A549 treated with DMSO at 1 μM for 4 hours (cell line): ENCODE measurements at places on chromosomes 4 and X. TPM values are rescaled to one million over a fixed set of nuclear protein-coding genes. Genes with fewer than 3 reads are reported as not detected.

Gene RASSF6
- 0.55 to 0.96 TPM (median 0.76 TPM) in 5 replicates for total RNA-seq

Gene STK32B
- 19.0 to 22.9 TPM (median 22.7 TPM) in 5 replicates for total RNA-seq

Gene RAB41
- not detected in 5 replicates for total RNA-seq

Gene RENBP
- total RNA-seq = 0.07 to 0.16 TPM (median 0.09 TPM) in 4 of 5 replicates, not detected in the other

Gene XAGE2
- not detected in 5 replicates for total RNA-seq

Gene CEP44
- total RNA-seq = 5.2 to 8.2 TPM (median 7.0 TPM) in 5 replicates

Gene PASD1
- total RNA-seq = not detected in 5 replicates

Gene GLA
- total RNA-seq = 193 to 222 TPM (median 208 TPM) in 5 replicates

Gene KCND1
- 1.2 to 1.6 TPM (median 1.3 TPM) in 5 replicates for total RNA-seq

Gene ETNPPL
- total RNA-seq = 0.07 TPM in 1 of 5 replicates, not detected in the others

Gene AMMECR1
- 7.7 to 9.4 TPM (median 8.5 TPM) in 5 replicates for total RNA-seq

Gene NXF2B
- not detected in 5 replicates for total RNA-seq

Gene MFSD8
- total RNA-seq = 11.0 to 16.4 TPM (median 15.5 TPM) in 5 replicates

Gene RHOXF2B
- total RNA-seq = not detected in 5 replicates

Gene FGFBP1
- 2.7 to 4.3 TPM (median 4.0 TPM) in 5 replicates for total RNA-seq

Gene C4orf17
- not detected in 5 replicates for total RNA-seq

Gene IL1RAPL1
- total RNA-seq = 0.02 TPM in 1 of 5 replicates, not detected in the others

Gene TMSB15C
- 0.09 to 0.31 TPM (median 0.16 TPM) in 4 of 5 replicates, not detected in the other for total RNA-seq

Gene METTL14
- 13.4 to 23.8 TPM (median 17.4 TPM) in 5 replicates for total RNA-seq

Gene AVPR2
- total RNA-seq = 0.07 to 0.10 TPM (median 0.09 TPM) in 4 of 5 replicates, not detected in the other

Gene SLC9A7
- 13.5 to 15.6 TPM (median 15.5 TPM) in 5 replicates for total RNA-seq

Gene RAB40A
- 0.05 TPM in 1 of 5 replicates, not detected in the others for total RNA-seq

Gene CXorf65
- not detected in 5 replicates for total RNA-seq

Gene VCX3B
- total RNA-seq = not detected in 5 replicates

Gene SLC10A7
- total RNA-seq = 1.7 to 3.1 TPM (median 2.5 TPM) in 5 replicates

Gene SYTL5
- total RNA-seq = 0.21 to 0.45 TPM (median 0.44 TPM) in 5 replicates

Gene TCP11X2
- total RNA-seq = not detected in 5 replicates

Gene APBB2
- total RNA-seq = 7.1 to 10.5 TPM (median 9.6 TPM) in 5 replicates

Gene AMTN
- total RNA-seq = 0.09 to 0.22 TPM in 2 of 5 replicates, not detected in the others

Gene SPIN2A
- total RNA-seq = 0.10 to 0.23 TPM (median 0.15 TPM) in 5 replicates

Gene RXFP1
- not detected in 5 replicates for total RNA-seq

Gene PCDH7
- total RNA-seq = 0.09 to 0.41 TPM (median 0.11 TPM) in 5 replicates

Gene OTUD6A
- not detected in 5 replicates for total RNA-seq

Gene TMEM150C
- 0.75 to 1.6 TPM (median 0.89 TPM) in 5 replicates for total RNA-seq

Gene IRAK1
- 215 to 239 TPM (median 234 TPM) in 5 replicates for total RNA-seq

Gene NAT8L
- 11.9 to 15.4 TPM (median 13.8 TPM) in 5 replicates for total RNA-seq

Gene UNC5C
- 0.01 to 0.02 TPM in 2 of 5 replicates, not detected in the others for total RNA-seq

Gene ZIC3
- total RNA-seq = not detected in 5 replicates
